ENCODE measurements at places on chromosomes 5 and 9.

GRCh38 chr5:117463881-117464570 lies 889.4 kb upstream of the SEMA6A start:
- no peak for DNase-seq

DNA sequence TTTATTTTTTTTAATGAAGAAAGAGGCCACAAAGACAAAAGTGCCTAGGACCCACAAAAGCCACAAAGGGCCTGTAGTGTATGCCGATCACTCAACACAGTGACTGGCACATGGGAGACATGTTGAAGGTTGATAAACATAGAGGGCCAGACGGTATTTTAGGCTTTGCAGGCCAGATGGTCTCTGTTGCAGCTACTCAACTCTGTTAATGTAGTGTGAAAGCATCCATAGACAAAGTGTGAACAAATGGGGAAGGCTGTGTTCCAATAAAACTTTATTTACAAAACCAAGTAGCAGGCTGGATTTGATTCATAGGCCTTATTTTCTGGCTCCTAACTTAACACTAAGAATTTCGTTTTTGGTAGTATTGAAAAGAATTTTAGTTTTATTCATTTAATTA lies 139.9 kb downstream of the SGCD start:
- no peak for DNase-seq

DNA sequence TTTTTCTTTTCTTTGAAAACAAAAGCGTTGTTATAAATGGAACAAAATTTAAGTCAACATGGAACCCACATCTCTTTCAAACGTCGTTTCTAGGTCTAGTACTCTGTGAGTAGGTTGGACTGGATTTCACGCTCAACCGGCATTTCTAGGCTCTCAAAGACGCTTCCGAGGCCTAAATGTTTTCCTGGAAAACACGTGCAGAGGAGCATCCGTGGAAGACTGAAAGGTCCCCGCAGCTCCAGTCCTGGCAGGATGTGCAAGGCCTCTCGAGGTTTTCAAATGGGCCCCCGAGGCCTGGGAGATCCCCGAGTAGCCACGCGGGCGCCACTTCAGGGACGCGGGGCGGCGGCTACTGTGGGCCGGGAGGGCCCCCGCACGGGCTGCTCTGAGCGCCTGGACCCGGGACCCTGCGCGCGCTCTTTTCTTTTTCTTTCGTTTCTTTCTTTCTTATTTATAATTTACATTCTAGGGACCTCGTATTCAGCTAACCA lies 4.2 kb upstream of the IRX2 start:
- no peak for DNase-seq

GRCh38 chr9:14960881-14961280 lies 50.7 kb upstream of the FREM1 start:
- no peak for DNase-seq

- DNase-seq, result peak; percentile 77
Observed at GRCh38 chr9:126705767-126706697, 92.3 kb downstream of the LMX1B start.

DNA sequence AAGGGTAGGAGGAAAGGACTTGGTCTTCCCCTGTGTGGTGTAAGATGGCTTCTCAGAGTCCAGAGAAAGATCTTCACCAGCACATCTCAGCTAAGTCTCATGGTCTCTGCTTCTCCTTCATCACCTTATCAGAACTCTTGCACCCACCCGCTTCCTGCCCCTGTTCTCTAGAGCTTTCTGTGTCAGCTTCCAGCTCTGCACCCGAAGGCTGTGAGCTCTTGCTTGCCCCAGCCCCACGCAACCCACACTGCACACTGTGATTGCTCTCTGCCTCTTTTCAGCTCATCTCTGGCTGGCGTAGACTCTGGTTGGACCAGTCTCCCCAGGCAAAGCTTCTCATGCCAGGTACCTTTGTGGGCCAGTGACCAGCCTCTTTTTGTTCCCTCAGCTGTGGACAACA lies 93.2 kb upstream of the RAPGEF1 start:
- no peak for DNase-seq

GRCh38 chr9:81759680-81760215 lies 70.4 kb upstream of the TLE1 start:
- DNase-seq, result no peak

- DNase-seq, result no peak
Observed at GRCh38 chr9:106084702-106085101, 390.4 kb downstream of the TMEM38B start.

- DNase-seq, result peak; percentile 9
Observed at GRCh38 chr5:14364576-14365472, 216.8 kb upstream of the OTULINL start.

DNA sequence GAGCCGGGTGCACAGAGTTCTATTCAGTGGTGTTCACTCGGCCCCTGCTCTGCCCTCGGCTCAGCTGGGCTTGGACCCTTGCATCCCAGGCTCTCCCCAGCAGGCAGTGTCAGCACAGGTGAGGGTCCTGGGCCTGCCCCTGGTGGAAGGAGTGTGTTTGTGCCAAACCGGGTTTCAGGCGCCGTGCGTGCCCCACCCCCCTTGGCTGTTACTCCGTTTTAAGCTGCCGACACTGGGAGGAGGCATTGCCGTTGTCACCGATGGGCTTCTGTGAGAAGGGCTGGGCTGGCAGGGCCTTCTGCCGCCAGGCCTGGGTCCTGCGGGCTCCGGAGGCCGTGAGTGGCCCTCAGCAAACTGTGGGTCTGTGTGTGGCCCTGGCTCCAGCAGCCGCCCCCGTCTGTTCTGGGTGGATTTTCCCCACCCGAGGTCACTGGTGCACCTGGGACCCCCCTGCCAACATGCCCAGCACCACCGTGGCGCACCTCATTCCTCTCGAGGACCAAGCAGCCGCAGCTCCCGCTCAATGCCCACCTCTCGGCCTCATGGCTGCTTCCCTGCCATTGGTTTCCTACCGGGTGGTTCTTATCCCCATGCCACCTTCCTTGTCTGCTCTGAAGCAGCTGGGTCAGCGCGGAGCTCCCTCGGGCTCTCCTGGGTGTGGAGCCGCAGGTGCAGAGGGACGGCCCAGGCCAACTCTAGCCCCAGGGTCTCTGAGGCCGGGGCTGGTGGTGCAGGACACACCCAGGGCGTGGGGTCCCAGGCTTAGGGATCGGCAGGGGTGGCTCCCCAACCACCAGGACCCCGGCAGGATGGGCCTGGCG lies 44.3 kb upstream of the EXOC3 start:
- DNase-seq, result no peak

GRCh38 chr5:122500245-122501088 lies 188.4 kb downstream of the SNCAIP start:
- no peak for DNase-seq

GRCh38 chr9:134367791-134368490 lies 41.7 kb downstream of the RXRA start:
- no peak for DNase-seq

- no peak for DNase-seq
Observed at GRCh38 chr5:39775797-39776365, 351.1 kb upstream of the DAB2 start.

DNA sequence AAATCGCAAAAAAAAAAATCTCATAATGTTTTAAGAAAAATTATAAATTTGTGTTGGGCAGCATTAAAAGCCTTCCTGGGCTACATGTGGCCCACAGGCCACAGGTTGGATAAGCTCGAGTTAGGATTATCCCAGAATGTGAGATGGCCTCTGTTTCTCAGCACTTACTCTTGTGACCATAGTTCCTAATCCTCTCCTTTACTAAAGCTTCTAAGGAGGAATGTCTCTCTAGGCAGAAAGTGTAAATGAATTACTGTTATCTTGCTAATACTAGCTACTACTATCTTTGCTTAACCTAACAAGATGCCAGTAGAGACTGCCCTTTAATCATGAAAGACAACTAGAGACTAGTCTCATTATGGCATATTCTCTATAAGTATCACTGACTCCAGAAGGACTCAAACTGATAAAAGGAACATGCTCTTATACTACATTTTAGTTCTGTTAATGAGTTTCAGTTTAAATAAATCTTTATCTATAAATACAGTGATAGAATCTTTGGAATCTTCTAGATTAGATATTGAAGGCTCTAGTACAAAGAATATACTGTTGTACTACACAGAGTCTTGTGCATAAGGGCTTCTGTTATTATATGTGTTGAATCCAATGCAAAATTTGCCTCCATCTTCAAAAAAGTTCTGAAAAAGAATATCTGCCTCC lies 13.8 kb downstream of the INVS start:
- no peak for DNase-seq

DNA sequence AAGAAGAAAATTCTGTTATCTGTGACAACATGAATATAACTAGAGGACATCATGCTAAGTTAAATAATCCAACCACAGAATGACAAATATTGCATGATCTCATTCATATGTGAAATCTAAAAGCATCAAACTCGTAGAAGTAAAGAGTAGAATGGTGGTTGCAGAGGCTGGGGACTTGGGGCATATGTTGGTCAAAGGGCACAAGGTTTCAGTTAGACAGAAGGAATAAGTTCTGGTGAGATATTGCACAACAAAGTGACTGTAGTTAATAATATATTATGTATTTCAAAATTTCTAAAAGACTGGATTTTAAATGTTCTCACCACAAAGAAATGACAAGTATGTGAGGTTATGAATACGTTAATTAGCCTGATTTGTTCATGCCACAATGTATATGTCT lies 24.8 kb downstream of the GRIA1 start:
- DNase-seq, result no peak

DNA sequence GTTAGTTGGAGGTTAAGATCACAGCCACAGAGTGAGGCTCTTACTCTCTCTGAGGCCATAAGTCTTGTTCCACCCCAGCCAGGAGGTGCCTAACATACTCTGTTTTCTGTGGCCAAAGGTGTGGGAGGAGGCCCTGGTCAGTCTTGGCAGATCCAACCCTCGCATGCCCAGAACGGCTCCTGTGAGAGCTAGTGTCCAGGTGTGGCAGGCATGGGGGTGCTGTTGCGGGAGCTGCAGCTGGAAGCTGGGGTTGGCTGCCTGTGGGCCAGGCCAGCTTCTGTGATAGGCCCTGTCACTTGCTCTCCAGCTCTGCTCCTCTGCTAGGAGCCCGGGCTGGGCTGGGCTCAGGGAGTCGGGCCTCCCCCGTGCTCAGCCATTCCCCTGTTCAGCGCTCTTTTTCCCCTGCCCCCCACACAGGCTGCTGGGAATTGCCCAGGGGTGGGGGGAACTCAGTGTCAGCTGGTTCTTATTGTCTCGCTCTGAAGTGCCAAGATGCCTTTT lies 31.6 kb downstream of the IER5L start:
- no peak for DNase-seq

DNA sequence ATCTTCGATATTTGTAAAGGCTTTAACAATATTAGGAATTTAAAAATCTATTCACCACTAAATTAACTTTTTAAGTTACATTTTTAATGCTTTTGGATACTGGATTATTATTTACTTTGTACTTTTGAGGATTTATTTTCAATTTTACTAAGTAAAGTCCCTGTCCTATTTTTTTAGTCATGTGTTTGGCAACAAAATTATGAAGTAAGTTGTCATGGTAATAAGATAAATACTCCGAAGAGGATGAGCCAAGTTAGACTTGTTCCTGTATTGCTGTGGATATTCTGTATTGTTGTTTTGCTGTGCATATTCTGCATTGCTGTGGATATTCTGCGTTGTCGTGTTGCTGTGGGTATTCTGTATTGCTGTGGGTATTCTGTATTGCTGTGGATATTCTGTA lies 210.1 kb downstream of the MTRR start:
- DNase-seq, result no peak

GRCh38 chr5:133199417-133200178 lies 147.8 kb downstream of the HSPA4 start:
- DNase-seq, result no peak

DNA sequence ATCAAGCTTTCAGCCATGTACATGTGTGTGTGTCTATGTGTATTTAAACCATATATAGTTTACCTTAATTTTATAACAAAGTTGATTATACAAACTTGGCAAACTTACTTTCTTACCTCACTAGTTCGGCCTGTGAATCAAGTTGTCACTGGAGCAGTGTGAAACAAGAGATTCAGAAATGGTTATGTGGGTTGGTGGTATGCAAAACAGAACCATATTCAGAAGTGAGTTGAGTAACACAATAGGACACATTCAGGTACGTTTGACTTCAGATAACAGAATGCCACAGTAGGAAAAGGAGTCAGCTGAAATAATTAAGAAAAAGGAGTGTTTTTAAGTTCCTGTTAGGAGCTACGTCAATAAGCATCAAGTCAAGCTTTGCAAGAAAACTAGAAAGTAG lies 21.5 kb downstream of the XPA start:
- DNase-seq, result no peak

Measured in CD4-positive, alpha-beta T cell treated with Interleukin-17A for 1 hour (primary cell).